GM23248 (cell line): ENCODE measurements at places on chromosomes 1 and 21. TPM values are rescaled to one million over a fixed set of nuclear protein-coding genes. Genes with fewer than 3 reads are reported as not detected.

The TINAGL1 gene
- total RNA-seq, result 3.5 and 4.7 TPM in 2 replicates

The FCRL4 gene
- not detected in 2 replicates for total RNA-seq

The A3GALT2 gene
- total RNA-seq, result not detected in 2 replicates

The KDF1 gene
- not detected in 2 replicates for total RNA-seq

The NKAIN1 gene
- total RNA-seq, result 0.11 TPM in 1 of 2 replicates, not detected in the other

The LAMTOR2 gene
- 41.3 and 52.7 TPM in 2 replicates for total RNA-seq

The GBP3 gene
- total RNA-seq, result 59.9 and 63.5 TPM in 2 replicates

The ZNF695 gene
- total RNA-seq, result 0.51 and 1.2 TPM in 2 replicates

The FAM43B gene
- total RNA-seq, result 0.11 TPM in 1 of 2 replicates, not detected in the other

The DMBX1 gene
- not detected in 2 replicates for total RNA-seq

The DNAJC28 gene
- total RNA-seq, result 0.38 and 2.4 TPM in 2 replicates

The FCN3 gene
- not detected in 2 replicates for total RNA-seq

The NCAM2 gene
- total RNA-seq, result 1.0 and 1.3 TPM in 2 replicates

The FCER1A gene
- total RNA-seq, result not detected in 2 replicates

The PIK3C2B gene
- total RNA-seq, result 0.63 and 0.76 TPM in 2 replicates

The KRTAP20-2 gene
- not detected in 2 replicates for total RNA-seq

The OR14A2 gene
- not detected in 2 replicates for total RNA-seq

The NUDT4B gene
- total RNA-seq, result 24.0 and 47.0 TPM in 2 replicates

The CNKSR1 gene
- 0.51 TPM in 1 of 2 replicates, not detected in the other for total RNA-seq
